ENCODE measurements at places on chromosomes 2 and 18.

- DNase-seq: no peak
Measured at GRCh38 chr2:60309941-60310660, 243.4 kb downstream of the BCL11A start.

DNA sequence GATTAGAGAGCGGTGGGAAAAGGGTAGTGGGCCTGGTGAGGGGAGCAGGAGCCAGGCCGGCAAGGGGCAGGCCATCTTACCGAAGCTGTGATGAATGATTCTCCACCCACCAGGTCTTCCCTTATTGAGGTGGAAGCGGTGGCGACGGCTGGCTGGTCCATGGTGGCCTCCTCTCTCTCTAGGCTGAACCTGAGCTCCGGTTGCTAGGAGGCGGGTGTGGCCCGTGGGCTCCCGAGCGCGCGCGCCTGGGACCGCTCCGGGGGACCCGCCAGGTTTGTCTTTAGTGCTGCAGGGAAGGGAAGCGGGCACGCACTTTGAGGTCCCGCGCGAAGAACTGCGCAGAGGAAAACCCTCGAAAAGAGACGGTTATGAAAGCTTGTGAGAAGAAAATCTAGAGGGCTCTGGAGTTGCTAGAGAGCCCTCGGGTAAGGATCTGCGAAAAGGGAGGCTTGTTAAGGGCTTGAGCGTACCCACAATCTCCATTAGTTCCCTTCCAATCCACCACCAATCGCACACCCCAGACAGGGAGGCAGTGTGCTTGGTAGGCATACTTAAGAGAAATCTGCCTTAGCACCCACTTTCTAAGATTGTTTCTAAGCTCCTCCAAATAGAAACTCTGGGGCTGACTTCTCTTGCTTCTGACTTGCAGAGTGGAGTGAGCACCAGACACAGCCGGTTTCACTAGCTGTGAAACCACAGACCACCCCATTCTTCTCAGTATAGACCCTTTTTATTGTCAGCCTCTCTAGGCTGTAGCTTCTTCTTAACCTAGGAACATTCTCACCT, at the start of gene STPG4:
TSS of gene STPG4 (minus strand) at position 218 of the 786 bp plus-strand sequence. CDS start at position 161, 57 bp downstream.
- no peak for DNase-seq

DNA sequence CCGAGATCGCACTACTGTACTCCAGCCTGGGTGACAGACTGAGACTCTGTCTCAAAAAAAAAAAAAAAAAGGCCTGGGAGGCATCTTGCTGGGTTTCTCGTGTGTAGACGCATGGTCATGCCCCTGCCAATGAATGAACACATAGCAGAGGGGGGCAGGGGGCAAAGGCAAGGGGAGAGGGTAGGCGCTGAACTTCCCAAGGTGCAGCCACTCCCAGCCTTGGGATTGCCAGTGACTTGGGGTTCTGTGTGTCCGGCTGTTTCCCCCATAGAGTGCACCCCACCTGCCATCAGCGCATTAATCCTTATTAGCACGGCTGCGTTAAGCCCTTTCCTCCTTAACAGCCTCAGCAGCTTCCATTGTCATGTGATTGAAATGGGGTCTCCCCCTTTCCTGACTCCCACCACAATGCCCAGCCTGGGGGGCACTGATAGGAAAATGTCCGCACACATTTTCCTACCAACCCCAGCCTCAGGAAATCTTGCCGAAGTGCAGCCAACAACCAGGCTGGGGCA, 225.8 kb downstream of the CELF4 start:
- DNase-seq: no peak

- no peak for DNase-seq
Measured at GRCh38 chr2:200159357-200159707, 147.2 kb upstream of the SPATS2L start.

GRCh38 chr18:31101183-31102024, 817 bp downstream of the DSC2 start:
- DNase-seq: peak; percentile 66

DNA sequence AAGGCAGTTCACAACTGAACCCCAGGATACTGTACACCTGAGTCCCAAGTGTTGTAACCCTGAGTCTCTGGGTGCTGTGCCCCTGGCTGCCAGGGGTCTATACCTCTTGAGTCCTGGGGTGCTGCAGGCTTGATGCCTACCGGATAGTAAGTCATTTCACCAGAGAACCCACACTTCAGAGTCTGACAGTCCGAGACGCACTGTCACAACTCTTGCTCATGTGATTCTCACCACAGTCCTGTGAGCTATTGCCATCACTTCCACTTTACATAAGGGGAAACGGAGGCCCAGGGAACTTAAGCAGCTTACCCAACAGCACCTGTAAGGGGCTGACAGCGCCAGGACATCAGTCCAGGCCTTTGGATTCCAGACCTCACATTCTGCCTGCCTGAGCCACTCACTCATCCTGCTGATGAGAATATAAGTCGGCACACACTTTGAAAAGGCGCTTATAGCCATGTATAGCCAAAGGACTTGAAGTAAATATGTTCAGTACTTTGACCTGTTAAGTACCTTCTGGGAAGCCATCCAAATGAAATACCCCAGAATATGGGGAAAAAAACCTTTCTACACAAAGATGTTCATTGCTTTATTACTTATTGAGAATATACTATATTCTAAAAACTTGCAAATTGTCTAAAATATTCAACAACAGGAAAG, 180.7 kb upstream of the ID2 start:
- DNase-seq: no peak

GRCh38 chr2:49404108-49404507, 249.8 kb upstream of the FSHR start:
- DNase-seq: no peak

GRCh38 chr2:161122772-161123530, 37.3 kb upstream of the TANK start:
- DNase-seq: no peak

GRCh38 chr2:157334335-157334734, 8.7 kb upstream of the ERMN start:
- DNase-seq: no peak

All from NCI-H1930 (cell line).